Kidney tubule cell (primary cell): ENCODE measurements at places on chromosomes 2 and 18.

GRCh38 chr2:5093518-5093917 lies 598.7 kb upstream of the SOX11 start:
- DNase-seq, result no peak

DNA sequence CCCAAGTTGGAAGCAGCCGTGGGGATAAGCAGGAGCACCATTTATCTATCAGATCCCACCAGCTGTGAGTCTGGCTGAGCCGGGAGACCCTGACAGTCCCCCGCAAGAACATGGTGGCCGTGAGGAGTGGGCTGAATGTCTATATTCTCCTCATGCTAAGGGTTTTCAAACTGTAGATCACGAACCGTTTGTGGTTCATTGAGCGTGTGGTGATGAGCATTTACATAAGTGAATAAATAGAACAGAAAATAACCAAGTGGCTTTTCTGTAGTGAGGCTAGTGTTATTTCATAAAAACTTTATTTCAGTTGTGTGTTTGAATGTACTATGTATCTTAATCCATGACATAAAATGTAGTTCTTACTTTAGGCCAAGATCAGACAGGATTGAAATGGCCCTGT lies 190.2 kb upstream of the APCDD1 start:
- DNase-seq, result no peak

- no peak for DNase-seq
Measured at GRCh38 chr2:100647709-100648108, 84.9 kb downstream of the PDCL3 start.

DNA sequence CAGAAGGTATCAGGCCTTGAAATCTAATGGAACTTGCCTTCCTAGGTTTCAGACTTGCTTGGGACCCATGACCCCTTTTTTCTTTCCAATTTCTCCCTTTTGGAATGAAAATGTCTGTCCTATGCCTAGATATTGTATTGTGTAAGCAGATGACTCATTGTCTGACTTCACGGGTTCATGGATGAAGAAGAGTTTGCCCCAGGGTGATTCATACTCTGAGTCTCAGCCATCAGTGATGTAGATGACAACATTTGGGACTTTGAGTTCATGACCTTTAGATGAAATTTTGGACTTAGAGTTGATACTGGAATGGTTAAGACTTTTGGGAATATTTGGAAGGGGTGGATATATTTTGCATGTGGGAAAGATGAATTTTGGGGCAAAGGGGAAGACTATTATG lies 11.2 kb upstream of the SCYGR5 start:
- DNase-seq, result peak; percentile 88

- no peak for DNase-seq
Measured at GRCh38 chr18:52615943-52616342, 275.9 kb downstream of the DCC start.

DNA sequence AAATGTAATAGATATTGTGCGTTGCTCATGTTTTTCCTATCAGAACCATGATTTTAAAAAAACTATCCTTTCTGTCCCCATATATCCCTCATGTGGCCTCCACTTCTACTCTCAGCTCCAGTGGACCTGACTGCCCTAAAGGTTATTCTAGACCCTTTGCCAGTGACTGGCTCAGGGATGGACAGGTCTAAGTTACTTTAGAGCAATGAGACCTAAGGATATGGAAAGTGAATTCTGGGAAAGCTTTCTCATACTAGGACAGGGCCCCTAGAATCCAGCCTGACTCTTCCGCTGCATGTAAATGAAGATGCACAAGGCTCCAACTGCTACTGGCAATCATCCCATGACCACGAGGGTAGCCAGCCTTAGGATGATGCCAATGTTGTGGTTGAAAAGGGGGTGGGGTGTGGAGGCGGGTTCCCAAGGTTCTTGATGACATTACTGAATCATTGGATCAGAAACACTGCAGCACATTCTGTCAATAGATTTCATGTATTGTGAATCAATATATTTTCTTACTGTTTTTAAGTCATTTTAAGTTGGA lies 21.3 kb downstream of the C2orf69 start:
- peak; percentile 39 for DNase-seq

- DNase-seq, result peak; percentile 66
Measured at GRCh38 chr18:2108591-2108990, 462.7 kb downstream of the METTL4 start.

DNA sequence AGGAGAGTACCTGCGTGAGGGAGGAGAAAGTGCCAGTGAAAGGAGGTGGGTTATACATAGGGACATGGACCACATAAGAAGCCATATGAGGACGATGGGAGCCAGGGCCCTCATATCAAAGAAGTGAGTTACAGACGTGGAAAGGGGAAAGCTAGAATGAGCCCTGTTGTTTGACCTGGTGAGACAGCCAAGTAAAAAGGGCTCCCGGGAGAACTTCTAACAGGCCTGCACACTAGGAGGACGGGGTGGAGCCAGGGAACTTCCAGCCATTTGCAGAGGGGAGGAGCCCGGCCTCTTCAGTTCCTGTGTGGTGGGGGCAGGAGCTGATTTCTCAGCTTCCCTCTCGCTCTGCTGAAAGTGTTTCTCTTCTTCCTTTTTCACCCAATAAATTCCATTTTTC lies 84.1 kb upstream of the SLC66A3 start:
- no peak for DNase-seq
